ENCODE measurements at places on chromosomes 6 and 20.

DNA sequence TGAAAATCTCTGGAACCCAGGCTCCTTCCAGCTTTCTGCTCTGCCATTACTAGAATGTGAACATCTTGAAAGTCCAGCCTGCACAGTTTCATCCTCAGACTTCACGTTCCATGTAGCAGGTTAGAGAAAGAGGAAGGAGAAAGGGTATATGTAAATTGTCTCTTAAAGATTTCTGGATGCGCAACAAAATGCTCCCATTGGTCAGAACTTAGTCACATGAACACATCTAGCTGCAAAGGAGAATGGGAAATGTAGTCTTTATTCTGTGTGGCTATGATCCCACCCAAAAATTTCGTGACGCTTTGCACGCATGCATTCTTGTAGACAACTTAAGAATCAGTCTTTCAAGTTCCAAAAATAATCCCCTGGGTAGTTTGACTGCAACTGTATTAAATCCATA is 46.4 kb upstream of the CHD6 start:
- DNase-seq: no peak

DNA sequence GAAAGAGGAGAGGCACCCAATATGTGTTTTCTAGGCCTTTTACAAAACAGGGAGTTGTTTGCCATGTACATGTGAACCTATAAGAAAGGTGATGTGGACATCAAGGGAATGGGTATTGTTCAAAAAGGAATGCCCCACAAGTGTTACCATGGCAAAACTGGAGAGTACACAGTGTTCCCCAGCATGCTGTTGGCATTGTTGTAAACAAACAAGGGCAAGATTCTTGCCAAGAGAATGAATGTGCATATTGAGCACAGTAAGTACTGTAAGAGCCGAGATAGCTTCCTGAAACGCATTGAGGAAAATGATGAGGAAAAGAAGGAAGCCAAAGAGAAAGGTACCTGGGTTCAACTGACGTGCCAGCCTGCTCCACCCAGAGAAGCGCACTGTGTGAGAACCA is 13.1 kb downstream of the QRSL1 start:
- no peak for DNase-seq

- DNase-seq: no peak
Measured at GRCh38 chr6:89387516-89388201, 24.4 kb downstream of the RRAGD start.

- DNase-seq: no peak
Measured at GRCh38 chr20:37852666-37853065, 50.3 kb upstream of the VSTM2L start.

DNA sequence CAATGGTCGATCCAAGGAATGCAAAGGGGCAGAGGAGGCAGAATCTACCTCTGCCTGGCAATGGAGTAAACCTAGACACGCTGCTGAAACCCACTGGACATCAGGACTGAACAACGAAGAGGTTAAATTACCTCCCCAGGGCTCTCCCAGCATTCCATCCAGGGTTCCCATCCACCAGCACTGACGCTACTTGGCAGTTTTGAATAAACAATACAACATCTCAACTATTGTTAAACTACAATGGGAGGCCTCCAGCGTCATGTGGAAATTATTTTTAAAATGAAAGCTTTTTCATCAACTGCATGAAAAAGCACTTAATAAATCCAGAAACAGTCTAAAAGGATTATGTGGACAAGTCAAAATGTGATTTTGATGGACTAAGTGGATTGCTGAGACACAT is 96.8 kb upstream of the NHSL1 start:
- no peak for DNase-seq

- DNase-seq: no peak
Measured at GRCh38 chr20:48912065-48912464, 9.4 kb upstream of the ARFGEF2 start.

- no peak for DNase-seq
Measured at GRCh38 chr6:27275025-27275956, 27.8 kb downstream of the PRSS16 start.

DNA sequence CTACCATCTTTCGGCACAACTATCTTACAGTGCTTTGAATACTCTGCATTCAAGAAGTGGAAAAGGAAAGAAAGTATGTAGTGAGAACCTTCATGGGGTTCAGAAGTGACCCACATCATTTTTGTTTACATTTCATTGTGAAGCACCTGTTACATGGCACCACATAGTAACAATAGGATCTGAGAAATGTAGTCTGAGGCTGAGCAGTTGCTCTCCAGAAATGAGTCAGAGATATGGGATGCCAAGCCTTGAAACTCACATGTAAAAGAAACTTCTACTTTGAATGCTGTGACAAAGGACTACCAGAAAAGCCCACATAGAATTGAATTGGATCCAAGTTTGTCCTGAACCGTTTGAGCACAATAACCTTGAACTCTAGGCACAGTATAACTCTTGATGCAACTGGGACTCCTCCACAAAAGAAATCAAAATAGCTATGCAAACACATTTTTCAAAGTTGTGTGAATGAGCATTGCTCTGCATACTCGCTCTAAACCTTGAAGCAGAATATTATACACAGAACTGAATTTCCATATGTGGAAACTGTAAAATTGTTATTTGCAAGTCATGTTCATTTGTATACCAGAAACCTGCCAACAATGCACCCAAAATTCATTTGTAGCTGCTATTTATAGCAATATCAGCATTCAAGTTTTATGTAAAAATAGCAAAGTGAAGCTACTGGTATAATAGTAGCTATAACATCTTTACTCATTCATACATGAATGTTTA is 400.9 kb upstream of the POU3F2 start:
- DNase-seq: no peak

GRCh38 chr6:45423111-45423823 is 45.5 kb upstream of the SUPT3H start:
- DNase-seq: peak; percentile 72

DNA sequence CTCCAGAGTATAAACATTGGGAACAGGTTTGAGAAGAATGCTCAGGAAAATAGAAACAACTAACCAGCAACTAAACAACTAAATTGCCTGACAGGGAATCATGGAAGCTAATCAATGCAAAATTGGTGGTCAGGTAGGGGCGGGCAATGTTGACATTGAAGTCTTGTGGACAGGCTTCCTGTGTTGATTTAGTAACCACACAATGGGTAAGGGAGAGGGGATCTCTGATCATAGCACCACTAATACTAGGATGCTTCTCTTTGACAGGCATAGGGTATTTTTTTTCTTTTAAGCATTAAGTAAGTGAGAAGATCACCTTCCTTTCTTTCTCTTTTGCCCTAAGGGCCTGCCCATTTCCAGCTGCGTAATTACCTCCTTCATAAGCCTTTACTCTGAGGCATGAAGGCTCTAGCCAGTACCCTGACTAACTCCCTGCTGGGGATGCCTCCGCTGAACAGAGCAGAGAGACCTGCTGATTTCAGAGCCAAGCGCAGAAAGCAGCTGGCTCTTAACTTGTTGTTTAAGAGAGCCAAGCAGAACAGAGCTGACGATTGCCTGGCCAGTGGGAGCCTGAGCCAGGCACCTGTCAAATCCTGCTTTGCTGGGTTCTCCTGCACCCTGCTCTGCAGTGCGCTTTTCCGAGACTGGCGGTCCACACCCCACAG is 118.7 kb downstream of the BMP2 start:
- DNase-seq: no peak

GRCh38 chr6:37399795-37400490 is 33.1 kb upstream of the CMTR1 start:
- no peak for DNase-seq

- DNase-seq: no peak
Measured at GRCh38 chr6:52801188-52801841, 2.3 kb downstream of the GSTA1 start.

All from type B pancreatic cell (in vitro differentiated cells).